Activated CD8-positive, alpha-beta memory T cell treated with anti-CD3 and anti-CD28 coated beads for 36 hours (primary cell): ENCODE measurements at places on chromosomes 4 and X. TPM values are rescaled to one million over a fixed set of nuclear protein-coding genes. Genes with fewer than 3 reads are reported as not detected.

BMX gene
- not detected for total RNA-seq

CHST7 gene
- 3.0 TPM for total RNA-seq

ASMT gene
- 3.3 TPM for total RNA-seq

NUDT10 gene
- 1.2 TPM for total RNA-seq

SSX2 gene
- total RNA-seq: not detected

PACRGL gene
- total RNA-seq: 18.4 TPM

MID2 gene
- total RNA-seq: 9.4 TPM

INTS6L gene
- 19.1 TPM for total RNA-seq

PRSS12 gene
- not detected for total RNA-seq

ADGRG4 gene
- not detected for total RNA-seq

FAM3A gene
- total RNA-seq: 32.5 TPM

TIGD4 gene
- 0.65 TPM for total RNA-seq

MAGEE2 gene
- not detected for total RNA-seq

NWD2 gene
- not detected for total RNA-seq

ADGRG2 gene
- total RNA-seq: not detected

AKAP4 gene
- total RNA-seq: not detected

CFAP47 gene
- not detected for total RNA-seq

TMPRSS11E gene
- 0.15 TPM for total RNA-seq

HMGN5 gene
- total RNA-seq: 2.5 TPM

MAGIX gene
- total RNA-seq: 1.0 TPM

C4orf51 gene
- not detected for total RNA-seq

TMEM31 gene
- total RNA-seq: 0.25 TPM

CT45A7 gene
- total RNA-seq: not detected

ARHGAP24 gene
- not detected for total RNA-seq

P2RY8 gene
- total RNA-seq: 25.5 TPM
